ENCODE measurements at places on chromosomes 3 and 15.

DNA sequence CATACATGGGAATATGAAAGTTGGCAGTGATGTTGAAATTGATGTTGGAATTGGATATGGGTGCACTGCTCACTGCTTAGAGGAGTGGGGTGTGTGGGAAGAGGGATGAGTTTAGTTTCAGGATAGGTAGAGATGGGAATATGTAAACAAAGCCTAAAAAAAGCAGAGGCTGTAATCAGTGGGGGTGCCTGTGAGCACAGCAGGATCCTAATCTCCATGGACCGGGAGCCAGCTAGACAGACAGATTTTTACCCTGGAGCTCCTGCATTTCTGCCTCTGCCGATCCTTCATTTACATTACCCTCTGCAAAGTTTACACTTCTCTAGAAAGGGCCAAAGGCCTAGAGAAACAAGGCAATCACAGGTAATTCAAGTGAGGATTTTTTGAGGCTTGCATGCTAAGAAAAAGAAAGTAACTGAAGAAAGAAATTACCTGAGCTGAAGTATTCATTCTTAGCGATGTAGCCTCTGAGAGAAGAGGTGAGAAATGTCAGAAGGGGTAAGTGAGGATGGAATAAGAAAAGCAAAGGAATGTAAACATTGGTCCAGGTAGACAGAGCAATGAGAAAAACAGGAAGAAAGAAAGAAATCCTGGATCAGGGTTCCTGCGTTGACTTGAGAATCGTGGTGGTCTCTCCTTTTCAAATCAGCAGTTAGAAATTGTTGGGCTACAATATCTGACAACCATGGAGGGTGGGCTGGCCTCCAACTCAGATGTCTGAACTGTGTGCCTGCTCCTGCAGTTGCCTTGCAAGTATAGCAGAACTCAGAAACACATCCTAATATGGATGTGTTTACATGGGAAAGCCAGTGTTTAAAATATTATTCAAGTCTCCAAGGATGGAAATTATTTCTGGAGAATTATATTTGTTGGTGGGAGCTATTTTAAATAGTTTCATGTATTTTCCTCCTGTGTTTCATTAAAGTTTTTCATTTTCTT, 79.8 kb downstream of the CRTC3 start:
- DNase-seq, result no peak

DNA sequence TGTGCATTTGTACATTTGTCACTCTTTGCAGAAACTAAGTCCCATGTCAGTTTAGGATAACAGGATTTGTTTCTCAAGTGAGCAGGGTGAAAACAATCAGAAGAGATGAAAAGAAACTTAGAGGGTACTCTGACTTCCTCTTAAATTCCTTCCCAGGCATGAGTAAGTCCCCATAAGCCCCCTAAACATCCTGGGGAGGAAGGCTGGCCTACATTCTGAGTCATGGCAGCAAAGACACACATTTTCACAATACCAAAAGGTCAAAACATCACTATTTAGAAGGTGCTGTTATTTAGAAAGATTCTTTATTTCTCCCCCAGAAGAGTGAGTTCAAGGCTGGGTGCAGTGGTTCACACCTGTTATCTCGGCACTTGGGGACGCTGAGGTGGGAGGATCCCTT, 7.6 kb upstream of the FOXP1 start:
- DNase-seq, result no peak

DNA sequence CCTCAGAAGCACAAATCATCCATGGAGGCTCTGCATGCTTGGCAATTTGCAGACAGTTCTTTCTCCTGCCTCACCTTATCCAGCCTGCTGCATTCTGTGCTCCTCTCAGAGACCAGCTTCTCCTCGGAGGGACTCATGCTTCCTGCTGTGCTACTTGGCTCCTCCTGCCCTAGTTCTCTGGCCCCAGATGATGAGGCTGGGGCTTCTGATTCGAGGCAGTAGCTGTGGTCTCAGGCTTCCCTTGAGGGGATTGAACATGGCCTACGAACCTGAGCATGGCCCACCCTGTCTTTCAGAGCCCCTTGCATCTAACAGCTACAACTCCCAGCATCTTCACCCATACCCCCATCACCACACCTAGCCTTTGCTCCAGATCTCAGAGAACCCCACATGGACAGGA, 6.7 kb downstream of the VIPR1 start:
- no peak for DNase-seq

DNA sequence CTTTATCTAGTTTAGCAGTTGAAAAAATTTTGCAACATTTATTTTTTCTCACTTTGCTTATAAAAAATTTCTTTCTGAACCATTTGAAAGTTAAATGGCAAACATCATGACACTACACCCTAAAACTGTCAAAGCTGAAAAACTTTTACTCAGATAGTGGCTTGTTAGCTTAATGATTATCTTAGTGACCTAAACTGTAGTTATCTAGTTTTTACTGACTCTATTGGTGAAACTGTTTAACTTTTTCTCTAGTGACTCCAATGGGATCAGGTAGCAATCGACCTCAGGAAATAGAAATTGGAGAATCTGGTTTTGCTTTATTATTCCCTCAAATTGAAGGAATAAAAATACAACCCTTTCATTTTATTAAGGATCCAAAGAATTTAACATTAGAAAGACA, 13.3 kb downstream of the FBXO22 start:
- DNase-seq, result no peak

GRCh38 chr3:99901200-99901926, 83.7 kb downstream of the CMSS1 start:
- DNase-seq, result no peak

GRCh38 chr3:46845860-46846623, 17.2 kb downstream of the MYL3 start:
- DNase-seq, result no peak

All from D721Med (cell line).